NCI-H1694 (cell line): ENCODE measurements at places on chromosomes 16 and 17.

- DNase-seq: no peak
Observed at GRCh38 chr17:42178817-42179216, 2.1 kb downstream of the KCNH4 start.

GRCh38 chr17:40718930-40719329 lies 15.4 kb upstream of the KRT24 start:
- DNase-seq: no peak

DNA sequence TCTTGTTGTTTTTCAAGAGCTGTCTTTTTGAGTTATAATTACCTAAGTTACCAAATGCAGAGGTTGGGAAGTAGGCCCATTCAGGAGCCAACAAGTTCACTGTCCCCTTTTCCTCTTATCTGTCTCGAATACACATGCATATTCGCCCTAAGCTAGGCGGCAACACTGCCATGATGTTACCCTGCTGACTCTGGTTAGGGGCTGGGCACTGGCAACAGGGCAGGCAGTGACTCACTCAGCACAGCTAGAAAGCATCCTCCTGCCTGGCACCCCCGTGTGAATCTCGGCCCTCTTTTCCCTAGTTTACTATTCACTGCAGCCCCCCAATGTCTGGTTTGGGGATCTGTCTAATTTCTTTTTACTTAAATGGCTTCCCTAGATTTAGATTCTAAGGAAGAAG lies 13.8 kb downstream of the DBF4B start:
- no peak for DNase-seq

- DNase-seq: peak; percentile 65
Observed at GRCh38 chr16:88772871-88773811, 11.9 kb downstream of the PIEZO1 start.

GRCh38 chr16:46822270-46822669 lies 8.7 kb downstream of the C16orf87 start:
- no peak for DNase-seq

GRCh38 chr17:14784997-14785696 lies 480.0 kb downstream of the PMP22 start:
- no peak for DNase-seq

DNA sequence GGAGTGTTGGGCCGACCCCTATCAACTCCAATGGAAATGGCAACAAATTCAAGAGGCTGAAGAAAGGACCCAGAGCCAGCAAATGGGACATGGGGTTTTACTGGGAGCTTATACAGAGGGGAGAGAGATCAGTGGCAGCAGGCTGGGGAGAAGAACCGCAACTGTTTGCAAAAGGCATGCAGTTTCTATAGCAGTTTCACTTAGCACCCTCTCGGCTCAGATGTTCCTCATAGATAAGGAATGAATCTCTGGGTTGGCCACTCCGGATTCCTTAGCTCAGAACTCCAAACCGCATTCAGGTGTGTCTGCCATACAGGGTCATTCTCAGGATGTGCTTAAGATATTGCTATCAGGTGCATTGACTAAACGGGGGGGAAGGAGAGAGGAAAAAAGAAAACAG lies 71.1 kb upstream of the RPL38 start:
- DNase-seq: no peak

DNA sequence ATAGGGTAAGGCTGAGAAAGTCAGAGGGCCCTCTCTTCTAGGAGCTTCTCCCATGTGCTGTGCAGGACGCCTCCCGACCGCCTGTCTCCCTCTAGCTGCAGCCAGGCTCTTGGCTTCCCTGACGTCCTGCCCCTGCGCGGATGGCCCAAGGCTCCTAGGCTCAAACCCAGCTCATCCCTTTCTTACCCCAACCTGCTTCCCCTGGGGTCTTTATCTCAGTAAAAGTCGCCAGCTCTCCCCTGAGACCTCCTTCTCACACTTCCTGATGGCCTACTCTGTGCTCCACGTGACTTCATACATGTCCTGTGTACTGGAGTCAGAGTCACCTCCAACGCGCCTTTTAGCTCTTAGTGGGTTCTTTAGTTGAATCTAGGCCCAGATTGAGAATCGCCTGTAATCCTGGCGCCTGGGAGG lies 1.1 kb upstream of the ZNF747 start:
- peak; percentile 25 for DNase-seq

DNA sequence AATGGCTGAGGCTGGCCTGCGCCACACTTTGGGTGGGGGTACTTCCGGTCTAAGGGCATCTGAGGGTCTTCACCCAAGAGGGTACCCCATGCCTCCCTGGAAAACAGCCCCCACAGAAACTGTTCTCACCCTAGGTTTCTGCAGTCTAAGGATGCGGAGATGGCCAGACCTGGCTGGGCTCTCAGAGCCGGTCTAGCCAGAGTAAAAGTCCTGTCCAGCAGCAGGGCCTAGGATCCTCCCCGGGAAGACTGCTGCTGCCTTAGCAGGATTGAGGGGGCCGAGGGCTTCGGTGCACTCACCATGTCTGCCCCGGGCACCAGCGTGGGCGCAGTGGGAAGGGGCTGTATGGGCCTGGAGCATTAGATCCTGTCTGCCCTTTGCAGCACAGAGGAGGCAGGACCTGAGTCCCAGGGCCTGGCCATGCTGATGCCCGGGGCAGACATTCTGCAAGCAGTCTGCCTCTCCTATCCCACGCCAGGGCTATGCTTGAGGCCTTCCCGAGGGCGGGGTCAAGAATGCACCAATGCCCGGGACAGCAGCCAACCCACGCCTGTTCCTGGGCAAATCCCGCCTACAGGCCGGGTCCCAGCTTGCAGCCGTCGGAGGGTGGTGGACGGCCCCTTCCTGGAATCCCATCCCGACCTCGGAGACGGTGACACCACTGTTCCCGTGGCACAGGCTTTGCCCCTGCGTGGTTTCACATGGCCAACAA lies 54.7 kb downstream of the CBFA2T3 start:
- no peak for DNase-seq
